Activated CD8-positive, alpha-beta memory T cell treated with anti-CD3 and anti-CD28 coated beads, Interleukin-2, amount 50 U/mL, for 4 hours (primary cell): ENCODE measurements at places on chromosomes 6 and 20.

DNA sequence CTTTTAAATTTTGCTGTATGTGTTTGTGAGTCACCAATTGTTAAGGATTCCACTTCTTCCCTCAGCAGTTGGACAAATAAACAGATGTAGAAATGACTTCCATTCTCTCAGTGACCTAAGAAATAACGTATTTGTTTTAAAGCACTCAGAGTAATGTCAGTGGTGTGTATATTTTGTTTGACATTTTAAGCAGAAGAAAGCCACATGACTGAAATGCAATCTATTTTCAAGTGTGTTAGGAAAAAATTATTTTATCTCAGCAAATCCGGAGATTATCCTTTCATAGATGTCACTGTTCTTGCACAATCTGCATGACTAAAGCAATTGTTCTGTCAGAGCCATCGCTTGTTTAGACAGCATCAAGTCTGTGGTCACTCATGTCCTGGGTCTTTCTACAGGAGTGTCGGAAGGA, 77.1 kb downstream of the JAG1 start:
- DNase-seq: no peak

DNA sequence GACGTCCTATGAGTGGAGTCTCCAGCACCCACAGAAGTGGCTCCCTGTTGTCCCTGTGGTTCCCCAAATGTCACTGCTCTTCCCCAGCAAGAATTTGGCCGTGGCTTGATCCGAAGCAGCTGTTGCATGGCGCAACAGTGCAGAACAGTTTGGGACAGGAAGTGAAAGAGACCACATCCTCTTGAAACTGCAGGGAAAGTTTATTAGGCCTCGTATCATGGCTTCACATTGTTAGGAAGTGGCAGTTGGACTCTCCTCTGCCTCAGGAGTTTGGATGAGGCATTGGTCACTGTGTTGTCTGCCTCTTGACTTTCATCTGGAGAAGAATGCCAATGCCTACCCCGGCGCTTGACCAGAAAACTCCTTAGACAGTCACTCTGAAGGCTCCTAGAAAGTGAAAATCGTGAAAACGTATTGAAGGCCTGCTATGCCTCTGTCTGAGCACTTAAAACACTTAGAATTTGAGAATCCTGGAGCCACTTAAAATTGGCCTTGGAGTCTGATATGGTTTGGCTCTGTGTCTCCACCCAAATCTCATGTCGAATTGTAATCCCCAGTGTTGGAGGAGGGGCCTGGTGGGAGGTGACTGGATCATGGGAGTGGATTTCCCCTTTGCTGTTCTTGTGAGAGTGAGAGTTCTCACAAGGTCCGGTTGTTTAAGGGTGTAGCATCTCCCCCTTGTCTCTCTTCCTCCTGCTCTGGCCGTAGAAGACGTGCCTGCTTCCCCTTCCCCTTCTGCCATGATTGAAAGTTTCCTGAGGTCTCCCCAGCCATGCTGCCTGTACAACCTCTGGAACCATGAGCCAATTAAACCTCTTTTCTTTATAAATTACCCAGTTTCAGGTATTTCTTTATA, 334.9 kb upstream of the JARID2 start:
- DNase-seq: no peak

DNA sequence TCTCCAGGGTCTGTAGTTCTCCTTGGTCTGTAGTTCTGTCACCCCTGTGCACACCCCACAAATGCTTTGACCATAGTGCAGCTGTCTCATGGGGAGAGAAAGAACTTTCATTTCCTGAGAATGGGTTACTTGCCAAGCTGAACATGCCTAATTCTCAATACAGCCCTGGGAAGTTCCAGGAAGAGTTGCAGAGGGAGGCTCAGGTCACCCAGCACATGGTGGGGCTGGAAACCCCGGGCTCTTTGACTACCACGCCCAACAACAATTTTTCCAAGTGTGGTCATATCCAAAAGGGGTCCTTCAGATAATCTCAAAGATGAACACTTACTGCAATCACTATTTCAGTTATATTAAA, 2.2 kb upstream of the PTPRA start:
- DNase-seq: no peak

DNA sequence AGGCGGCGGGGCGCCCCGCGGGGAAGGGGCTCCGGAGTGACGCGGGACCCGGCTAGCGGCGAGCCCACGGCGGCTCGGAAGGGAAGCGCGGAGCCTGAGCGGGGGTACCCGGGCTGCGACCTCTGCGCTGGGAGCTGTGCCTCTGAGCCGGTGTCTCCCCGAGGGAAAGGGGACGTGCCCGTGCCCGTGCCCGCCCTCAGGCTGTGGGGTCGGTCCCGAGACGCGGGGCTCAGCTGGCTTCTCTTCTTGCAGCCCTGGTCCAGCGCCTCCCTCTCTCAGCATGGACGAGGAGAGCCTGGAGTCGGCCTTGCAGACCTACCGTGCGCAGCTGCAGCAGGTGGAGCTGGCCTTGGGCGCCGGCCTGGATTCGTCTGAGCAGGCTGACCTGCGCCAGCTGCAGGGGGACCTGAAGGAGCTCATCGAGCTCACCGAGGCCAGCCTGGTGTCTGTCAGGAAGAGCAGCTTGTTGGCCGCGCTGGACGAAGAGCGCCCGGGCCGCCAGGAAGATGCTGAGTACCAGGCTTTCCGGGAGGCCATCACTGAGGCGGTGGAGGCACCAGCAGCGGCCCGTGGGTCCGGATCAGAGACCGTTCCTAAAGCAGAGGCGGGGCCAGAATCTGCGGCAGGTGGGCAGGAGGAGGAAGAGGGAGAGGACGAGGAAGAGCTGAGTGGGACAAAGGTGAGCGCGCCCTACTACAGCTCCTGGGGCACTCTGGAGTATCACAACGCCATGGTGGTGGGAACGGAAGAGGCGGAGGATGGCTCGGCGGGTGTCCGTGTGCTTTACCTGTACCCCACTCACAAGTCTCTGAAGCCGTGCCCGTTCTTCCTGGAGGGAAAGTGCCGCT, 686 bp downstream of the ZGPAT start:
- DNase-seq: no peak

DNA sequence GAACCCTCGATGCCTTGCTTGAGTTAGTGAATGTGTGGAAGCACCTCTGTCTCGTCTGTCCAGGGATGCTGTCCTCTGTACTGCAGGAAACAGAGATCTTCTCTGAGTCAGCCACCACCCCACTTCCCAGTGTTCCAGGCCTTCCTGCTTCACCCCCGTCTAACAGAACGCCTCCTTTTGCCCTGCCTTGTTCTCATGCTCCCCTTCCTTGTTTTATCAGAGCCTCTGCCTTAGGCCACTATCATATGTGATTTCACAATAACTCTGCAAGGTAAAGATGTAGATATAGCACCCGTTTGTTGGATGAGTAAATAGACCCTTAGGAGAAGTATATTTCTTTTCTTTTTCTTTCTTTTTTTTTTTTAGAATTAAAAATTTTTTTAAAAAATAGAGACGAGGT, 106.7 kb upstream of the CLDN20 start:
- no peak for DNase-seq

DNA sequence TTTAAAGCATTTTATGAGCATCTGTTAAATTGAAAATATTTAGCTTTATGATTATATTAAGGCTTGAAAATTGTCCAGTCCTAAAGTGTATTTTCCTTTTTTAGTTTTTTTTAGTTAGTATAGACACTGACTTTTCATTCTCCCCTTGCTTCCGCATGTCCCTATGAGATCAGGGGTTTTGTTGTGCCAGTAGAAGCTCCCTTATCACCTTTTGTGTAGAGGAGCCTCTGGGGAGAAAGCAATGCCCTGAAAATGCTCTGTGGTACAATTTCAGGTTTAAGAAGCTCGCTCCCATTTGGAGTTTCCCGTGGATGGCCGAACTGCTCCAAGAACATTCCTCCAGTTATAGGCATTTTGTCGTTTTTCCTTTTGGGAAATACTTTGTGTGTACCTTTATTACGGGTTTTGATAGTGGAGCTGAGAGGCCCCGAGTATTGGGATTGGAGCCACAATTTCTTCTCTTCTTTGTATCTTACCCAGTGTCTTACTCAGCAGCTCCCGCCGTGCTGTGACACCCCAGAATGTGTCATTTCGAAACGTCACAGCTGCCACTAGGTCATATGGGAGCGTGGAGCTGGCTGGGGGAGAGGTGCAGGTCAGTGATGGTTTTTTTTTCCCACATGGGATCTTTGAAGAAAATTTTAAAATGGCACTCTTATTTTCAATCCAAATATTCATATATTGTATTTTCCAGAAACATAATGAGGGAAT, 49.9 kb downstream of the RPRD1B start:
- no peak for DNase-seq

DNA sequence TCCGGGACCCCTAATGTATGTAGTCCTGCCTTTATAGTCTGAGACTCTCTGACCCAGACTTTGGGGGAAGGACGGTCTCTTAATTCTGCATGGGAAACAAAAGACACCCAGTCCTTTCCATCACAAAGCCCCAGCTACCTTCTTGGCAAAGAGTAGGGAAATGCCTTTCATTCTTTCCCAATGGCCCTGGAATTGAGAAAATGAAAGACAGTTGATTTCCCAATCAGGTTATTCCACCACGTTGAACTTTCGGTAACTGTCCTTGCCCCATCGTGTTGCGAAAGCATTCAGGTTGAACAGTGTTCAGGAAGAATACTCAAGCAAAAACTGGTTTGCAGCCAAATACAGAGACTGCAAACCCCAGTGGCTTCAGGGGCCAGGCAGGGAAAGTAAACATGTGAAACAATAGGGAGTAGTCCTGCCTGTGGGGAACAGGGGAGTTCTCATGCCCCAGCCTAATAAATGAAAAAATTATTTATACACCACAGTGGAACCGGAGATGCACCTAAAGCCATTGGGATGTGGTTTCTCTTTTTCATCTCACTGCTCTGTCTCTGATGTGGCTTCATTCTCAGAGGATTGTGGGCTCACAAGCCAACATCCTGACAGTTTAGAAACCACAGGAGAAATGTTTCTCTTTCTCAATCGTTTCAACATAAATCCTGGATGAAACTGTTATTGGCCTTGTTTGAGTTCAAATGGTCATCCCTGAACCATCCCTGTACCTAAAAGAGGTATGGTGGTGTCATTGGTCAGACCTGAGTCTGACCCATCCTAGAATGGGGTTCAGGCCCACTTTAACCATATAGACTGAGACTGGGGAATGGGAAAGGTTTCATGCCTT, 44.2 kb upstream of the SLC9A8 start:
- no peak for DNase-seq

- no peak for DNase-seq
Observed at GRCh38 chr6:162068340-162068739, 659.2 kb downstream of the PRKN start.

- no peak for DNase-seq
Observed at GRCh38 chr20:59305908-59306655, 5.7 kb downstream of the EDN3 start.

GRCh38 chr20:14446446-14446845, 109.0 kb upstream of the FLRT3 start:
- no peak for DNase-seq

DNA sequence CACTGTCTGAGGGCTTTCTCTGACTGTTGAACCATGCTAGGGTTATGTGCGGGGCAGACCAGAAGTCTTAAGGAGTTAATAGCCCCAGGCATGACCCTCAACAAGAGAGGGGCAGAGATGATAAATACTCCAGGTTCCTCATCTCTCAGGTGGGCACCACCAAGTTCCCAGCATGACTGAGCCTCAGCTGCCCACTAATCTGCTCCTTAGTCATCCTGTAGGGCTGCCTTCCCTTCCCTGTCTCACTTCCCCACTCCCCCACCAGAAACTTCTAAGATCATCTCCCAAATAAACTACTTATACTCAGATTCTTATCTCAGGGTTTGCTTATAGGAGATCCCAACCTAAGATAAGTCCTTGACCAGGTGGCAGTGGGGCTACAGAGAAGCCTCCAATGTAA, 137.2 kb upstream of the PRND start:
- DNase-seq: no peak

GRCh38 chr6:76026101-76026500, 46.4 kb downstream of the IMPG1 start:
- no peak for DNase-seq

DNA sequence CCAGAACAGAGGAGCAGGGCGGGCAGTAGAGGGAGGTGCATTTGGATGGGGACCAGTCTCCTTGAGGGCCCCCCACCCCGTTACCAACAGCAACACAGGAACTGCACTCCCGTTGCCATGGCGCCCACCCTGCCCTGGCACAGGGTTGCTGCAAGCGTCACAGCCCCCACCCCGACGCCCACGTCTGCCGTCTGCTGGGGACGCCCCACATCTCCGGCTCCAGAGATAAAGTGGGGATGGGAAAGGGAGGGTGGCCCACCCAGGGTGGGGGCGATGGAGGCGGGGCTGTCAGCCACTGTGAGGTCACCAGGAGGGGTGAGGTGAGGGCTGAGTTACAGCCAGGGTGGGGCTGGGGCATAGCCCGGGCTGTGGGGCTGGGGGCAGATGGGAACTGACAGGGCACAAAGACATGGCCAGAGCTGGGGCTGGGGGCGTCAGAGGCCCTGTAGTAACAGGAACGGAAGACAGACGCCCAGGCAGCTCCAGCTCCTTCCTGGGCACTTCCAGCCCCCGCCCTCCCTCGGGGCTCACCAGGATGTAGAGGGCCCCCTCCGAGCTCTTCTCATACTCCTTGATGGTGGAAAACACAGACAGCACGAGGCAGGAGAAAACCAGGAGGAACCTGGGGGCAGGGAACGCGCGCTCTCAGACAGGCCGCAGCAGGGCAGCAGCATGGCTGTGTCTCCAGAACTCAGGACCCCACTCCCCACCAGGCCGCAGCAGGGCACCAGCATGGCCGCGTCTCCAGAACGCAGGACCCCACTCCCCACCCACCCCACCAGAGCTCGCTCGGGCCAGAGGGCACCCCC, 26.0 kb downstream of the KCNQ2 start:
- DNase-seq: no peak

GRCh38 chr20:57133926-57134650, 132.4 kb downstream of the BMP7 start:
- DNase-seq: no peak

DNA sequence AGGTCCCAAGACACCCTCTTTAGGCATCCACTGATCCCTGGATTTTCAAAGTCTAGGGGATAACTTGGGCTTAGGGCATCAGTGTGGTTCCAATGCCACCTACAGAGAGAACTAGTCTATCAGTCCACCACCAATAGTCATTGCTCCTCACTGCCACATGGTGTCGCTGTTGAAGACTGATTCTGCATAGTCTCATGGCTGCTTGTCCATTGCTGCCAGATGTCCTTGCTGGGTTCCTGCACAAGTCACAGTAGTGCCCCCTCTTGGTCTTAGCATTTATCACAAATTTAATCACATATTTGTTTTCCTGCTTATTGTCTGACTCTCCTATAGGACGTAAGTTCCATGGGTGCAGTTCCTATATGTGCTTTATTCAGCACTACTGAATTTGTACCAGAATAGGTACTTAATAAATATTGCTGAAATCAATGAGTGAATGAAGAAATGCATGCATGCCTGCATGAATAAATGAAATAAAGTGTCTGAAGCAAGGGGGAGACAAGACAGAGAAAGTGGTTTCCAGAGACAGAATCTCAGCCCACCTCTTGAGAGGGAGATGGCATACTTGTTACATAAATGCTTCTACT, 45.9 kb upstream of the RALY start:
- DNase-seq: peak; percentile 17

- peak; percentile 80 for DNase-seq
Observed at GRCh38 chr6:28443112-28443773, at the start of gene ZSCAN23. Gene ZSCAN23, minus strand, starts transcription at chr6:28443491. Its CDS starts 7,225 bp downstream, at chr6:28436266.
